ENCODE measurements at places on chromosomes 1 and 21. TPM values are rescaled to one million over a fixed set of nuclear protein-coding genes. Genes with fewer than 3 reads are reported as not detected.

- no peak for DNase-seq
Observed at GRCh38 chr1:11940260-11940921, 5.9 kb downstream of the PLOD1 start.

GRCh38 chr1:156504821-156505678 lies 4.5 kb upstream of the MEF2D start:
- peak; percentile 99 for DNase-seq

GRCh38 chr1:104082221-104082620 lies 332.5 kb downstream of the AMY1C start:
- no peak for DNase-seq

- peak; percentile 41 for DNase-seq
Observed at GRCh38 chr1:156130578-156130942, 16.0 kb downstream of the LMNA start.

- DNase-seq: no peak
Observed at GRCh38 chr1:177343445-177343844, 172.7 kb downstream of the BRINP2 start.

CROCC gene
- 84.9 TPM for total RNA-seq

DNA sequence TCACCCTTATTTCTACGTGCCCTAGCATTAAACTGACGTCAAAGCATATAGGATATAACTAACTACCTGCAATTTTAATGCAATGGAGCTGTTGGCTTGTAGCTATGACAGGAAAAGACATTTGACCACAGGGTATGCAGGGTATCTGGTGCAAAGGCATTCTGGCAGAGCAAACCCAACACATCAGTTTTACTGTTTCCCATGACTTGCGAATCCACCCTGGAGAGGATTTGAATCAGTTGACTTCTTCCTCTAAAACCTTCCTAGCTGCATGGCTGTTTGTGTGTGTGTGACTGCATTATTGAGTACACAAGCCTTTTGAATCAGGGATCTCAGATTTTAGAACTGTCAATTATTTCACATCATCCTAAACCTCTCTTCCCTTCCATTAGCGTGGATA lies 41.7 kb upstream of the SYT14 start:
- DNase-seq: no peak

PRKAA2 gene
- total RNA-seq: not detected

SPAG17 gene
- not detected for total RNA-seq

DNA sequence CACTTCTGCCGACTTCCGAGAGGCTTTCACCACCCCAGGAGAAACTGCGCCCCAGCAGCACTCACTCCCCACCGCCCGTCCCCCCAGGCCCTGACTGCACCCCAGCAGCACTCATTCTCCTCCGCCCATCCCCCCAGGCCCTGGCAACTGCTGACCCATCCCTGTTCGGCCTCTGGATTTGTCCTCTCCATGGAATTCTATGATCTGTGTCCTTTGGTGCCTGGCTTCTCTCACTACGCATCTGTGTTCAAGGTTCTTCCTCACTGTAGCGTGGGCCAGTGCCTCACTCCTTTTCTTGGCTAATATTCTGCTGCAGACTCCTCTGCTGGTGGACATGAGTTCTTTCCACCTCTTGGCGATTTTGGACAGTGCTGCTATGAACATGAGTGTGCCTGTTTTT lies 121.8 kb upstream of the ARHGEF16 start:
- no peak for DNase-seq

SRGAP2C gene
- total RNA-seq: 29.0 TPM

PLA2G2A gene
- total RNA-seq: not detected

- DNase-seq: no peak
Observed at GRCh38 chr1:53592521-53592982, 133.4 kb downstream of the DMRTB1 start.

DNA sequence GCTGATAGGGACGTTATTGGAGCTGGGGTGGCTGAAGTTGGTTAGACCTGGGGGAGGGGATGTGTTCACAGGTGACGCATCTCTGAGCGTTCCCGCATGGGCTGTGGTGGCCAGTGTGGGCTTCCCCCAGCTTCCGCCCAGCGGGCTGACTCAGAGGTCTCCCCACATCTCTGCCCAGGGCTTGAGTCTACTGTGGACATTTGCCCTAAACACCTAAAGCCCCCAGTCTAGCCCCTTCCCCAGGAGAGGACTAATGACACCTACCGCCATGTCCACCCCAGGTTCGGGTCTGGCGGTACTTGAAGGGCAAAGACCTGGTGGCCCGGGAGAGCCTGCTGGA lies 2.0 kb downstream of the AGRN start:
- no peak for DNase-seq
